Kidney epithelial cell (primary cell): ENCODE measurements at places on chromosomes 11 and 22. TPM values are rescaled to one million over a fixed set of nuclear protein-coding genes. Genes with fewer than 3 reads are reported as not detected.
A peak's percentile ranks its signal among the peaks of the same experiment; 100 is the strongest.

DNA sequence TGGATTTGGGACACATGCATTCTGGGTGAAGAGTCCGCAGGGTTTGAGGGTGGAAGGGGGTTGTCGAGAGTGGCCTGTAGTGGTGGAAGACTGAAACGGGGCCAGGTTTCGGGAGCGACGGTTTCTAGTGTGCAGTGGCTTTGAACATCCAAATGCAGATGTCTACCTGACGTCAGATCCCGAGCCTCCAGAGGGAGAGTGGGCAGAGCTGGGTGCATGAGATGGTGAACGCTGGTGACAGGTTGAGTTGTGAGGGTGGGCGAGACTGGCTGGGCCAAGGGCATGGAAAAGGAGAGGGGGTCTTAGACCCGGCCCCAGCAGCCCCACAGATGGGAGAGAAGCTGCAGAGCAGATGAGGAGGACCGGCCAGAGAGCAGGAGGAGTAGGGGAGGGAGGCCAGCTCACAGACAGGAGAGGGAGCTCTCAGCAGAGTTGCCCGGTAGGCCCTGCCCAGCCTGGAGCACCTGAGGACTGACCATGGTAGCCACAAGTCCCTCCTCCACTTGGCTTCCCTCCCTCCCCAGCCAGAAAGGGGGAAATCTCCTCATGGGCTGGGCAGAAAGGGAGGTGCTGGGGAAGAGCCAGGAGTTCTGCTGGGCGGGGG, 14.2 kb downstream of the KCNJ4 start:
- no peak for DNase-seq

- DNase-seq = no peak
Observed at GRCh38 chr11:88827018-88827676, 238.6 kb downstream of the GRM5 start.

- DNase-seq = no peak
Observed at GRCh38 chr11:123391646-123392348, 38.3 kb upstream of the GRAMD1B start.

SYCE3 gene
- 0.71 TPM in 1 of 2 replicates, not detected in the other for total RNA-seq

DNA sequence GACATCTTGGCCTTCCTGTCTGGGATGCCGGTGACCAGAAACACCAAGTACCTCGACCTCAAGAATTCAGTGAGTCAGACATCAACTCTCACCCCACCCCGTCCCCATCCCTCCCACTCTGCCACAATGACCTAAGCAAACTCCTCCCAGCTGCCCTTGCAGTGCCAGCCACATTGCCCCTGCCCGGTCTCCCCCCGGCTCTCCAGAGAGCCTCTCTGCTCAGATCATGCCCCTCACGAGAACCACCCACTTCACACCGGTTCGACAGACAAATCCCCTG, 23.6 kb upstream of the MYRF start:
- peak; percentile 79 for DNase-seq

PNPLA2 gene
- 27.5 and 46.0 TPM in 2 replicates for total RNA-seq

- no peak for DNase-seq
Observed at GRCh38 chr11:19259487-19260345, 19.0 kb upstream of the E2F8 start.

DNA sequence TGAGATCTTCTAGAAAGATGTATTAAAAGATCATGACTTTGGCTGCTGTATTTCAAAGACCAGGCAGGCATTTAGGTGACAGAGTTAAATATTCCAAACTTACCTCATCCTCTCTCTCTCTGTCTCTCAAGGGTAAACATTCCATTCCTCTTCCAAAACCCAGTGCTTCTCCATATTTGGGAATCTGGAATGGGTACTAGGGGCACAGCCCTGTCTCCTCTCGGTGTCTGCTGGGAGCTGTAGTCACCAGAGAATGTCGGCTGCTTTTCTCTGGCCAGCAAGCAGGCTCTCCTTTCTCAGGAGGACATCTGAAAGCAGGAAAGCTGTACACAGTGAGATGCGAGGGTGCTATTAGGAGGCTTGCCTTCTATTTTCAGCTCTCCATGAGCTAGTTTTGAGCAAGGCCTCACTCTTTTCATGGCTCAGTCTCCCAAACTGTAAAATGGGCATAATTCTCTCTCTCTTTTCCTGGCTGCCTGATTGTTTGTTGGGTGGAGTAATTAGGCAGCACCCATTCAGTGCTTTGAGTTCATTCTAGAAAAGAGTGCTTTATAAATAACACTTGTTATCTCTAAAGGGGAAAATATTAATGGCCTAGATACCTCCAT, 9.3 kb upstream of the PEX26 start:
- DNase-seq = no peak

DNA sequence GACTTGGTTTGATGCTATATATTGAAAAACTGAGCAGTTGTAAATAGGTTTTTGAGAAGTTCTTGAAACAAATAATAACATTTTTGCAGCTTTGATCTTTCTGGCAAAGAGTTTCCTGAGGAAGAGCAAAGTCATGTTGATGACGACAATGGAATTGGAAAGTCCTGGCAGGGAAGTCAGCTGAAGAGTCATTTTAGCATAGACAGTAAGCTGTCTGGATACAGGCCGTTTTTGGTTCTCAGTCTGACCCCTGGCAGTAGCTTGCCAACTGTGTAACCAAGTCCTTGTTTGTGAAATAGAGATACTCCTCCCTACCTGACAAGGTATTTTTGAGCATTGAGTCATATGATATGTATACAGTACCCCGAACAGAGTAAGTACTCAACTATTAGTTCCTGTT, 193.3 kb downstream of the C11orf91 start:
- no peak for DNase-seq

DNA sequence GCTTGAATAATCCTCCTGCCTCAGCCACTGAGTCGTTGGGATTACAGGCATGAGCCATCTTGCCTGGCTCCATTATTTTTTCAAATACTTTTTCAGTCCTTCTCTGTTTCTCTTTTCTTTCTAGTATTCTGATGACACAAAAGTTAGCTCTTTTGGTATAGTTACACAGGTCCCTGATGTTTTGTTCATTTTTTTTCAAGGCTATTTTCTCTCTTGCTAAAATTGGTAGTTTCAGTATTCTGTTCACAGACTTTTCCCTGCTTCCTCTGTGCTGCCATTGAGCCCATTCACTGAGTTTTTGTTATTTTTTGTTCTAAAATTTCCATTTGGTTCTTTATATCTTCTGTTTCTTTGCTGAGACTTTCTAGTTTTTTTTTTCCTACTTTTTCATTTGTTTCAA, 166.5 kb downstream of the UVRAG start:
- no peak for DNase-seq

DNA sequence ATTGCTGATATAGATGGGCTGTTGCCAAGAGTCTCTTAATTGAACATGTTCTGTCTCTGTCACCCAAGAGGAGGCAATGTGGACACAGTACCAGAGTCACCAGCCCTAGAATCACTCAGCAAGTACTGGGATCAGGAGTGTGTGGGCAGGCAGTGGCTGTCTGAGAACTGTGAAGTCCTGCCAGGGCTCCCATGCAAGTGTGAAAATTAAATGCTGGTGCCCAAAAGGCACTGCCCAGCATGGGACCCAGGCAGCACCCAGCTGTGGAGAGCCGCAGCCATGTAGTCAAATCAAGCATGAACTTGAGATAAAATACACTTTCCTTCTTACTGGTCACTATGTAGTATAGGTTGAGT, 19.9 kb downstream of the HIRA start:
- no peak for DNase-seq

DDTL gene
- total RNA-seq = 0.75 and 1.2 TPM in 2 replicates

MAP6 gene
- total RNA-seq = 3.3 and 5.7 TPM in 2 replicates

TMEM151A gene
- 0.08 TPM in 1 of 2 replicates, not detected in the other for total RNA-seq

DNA sequence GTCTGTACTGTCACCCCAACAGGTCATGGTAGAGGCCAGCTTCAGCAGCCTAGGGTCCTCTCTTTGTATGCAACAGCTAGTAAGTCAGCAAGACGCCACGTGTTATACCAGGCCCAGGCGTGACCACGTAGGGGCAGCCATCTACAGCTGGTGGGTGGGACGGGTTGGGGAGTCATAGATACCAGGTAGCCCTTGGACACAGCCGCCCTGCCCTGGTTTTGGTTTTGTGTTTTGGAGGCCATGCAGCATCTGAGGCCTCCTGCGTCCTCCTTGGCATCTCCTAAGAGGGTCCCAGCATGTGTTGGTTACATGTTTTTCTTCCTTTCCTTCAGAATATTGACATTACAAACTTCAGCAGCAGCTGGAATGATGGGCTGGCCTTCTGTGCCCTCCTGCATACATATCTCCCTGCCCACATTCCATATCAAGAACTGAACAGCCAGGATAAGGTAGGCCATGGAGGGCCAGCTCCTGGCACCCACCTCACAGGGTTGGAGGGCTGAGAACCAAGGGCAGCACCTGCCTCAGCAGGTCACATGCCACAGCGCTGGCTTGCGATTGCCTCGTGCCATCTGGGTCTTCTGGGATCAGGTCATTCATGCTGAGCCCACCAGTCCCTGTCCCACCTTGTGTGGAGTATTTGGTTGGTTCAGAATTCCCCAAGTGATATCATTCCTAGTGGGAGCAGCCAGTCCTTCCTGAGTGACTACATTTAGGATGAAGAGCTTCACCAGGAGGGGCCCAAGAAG, 16.0 kb upstream of the ADORA2A start:
- DNase-seq = no peak

- DNase-seq = no peak
Observed at GRCh38 chr11:44286268-44286880, 23.6 kb downstream of the ALX4 start.

STX3 gene
- total RNA-seq = 64.0 and 73.5 TPM in 2 replicates

GRCh38 chr11:67409261-67409666, 5.4 kb downstream of the TBC1D10C start:
- DNase-seq = no peak

DNA sequence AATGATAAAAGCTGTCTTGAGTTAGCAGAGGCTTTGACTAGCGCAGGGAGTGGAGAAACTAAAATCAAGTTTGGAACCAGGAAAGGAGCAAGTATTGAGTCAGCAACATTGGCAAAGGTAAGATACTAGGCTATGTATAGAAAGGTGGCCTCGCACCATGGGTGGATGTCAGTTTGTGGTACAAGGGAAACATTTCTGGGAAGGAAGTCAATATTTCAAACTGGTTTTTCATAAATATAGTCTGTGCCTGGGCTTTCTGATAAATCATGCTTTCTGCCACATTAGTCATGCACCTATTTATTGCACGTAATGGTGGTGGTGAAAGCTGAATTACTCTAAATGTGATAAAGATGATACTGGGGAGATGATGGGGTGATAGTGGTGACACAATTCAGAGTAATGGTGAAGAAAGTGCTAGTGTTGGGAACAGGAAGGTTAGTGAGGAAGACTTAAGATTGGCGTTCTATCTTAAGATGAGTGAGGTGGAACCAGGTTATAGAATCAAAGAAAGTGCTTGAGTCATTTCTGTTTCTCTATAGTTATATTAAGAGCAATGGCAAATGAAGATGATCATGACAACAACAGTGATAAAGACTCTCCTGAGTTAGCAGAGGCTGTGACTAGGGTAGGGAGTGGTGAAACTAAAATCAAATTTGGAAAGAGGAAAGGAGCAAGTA, 729.0 kb downstream of the FAM181B start:
- no peak for DNase-seq

HBB gene
- total RNA-seq = not detected in 2 replicates

- no peak for DNase-seq
Observed at GRCh38 chr22:23380230-23380573, 199.9 kb downstream of the IGLL1 start.

GRCh38 chr11:96413408-96413807, 23.6 kb downstream of the JRKL start:
- DNase-seq = no peak

TP53AIP1 gene
- not detected in 2 replicates for total RNA-seq

GRCh38 chr11:2816523-2816922, 69.1 kb downstream of the CDKN1C start:
- no peak for DNase-seq

JAML gene
- total RNA-seq = 2.5 TPM in 1 of 2 replicates, not detected in the other

GRCh38 chr11:49208006-49208721, at the start of gene FOLH1:
TSS of gene FOLH1 (minus strand) at chr11:49208602. CDS start at chr11:49208409, 193 bp downstream.
- peak; percentile 2 for DNase-seq

IGSF22 gene
- total RNA-seq = 0.04 TPM in 1 of 2 replicates, not detected in the other

DNA sequence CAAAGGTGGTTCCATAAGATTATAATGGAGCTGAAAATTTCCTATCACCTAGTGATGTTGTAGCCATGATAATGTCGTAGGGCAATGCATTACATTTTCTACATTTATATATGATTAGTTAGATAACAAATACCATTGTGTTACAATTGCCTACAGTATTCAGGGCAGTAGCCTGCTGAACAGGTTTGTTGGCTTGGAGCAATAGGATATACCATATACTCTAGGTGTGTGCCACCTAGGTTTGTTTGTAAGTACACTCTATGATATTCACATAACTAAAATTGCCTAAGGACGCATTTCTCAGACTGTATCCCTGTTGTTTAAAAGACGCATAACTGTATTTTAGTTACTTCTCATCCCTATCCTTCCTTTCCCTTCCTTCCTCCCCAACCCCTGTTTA, 13.6 kb downstream of the PLEKHB1 start:
- DNase-seq = no peak

DNA sequence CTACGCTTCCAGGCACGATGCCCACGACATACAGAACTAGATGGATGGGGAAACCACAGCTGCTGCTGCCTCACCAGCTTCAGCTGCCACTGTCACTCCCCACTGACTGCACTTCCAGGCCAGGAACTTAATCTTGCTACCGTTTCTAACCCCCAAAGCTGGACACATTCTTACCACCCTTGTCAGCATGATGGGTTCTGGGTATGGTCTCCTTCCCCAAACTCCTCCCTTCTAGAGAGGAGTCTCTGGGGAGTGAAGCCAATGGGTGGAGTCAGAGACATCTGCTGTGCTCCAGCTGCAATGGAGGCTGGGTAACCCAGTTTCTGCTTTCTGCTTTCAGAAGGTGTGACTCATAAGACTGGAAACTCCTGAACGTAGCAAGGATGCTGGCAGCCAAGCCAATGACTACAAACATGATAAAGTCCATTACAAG, 87.0 kb upstream of the THY1 start:
- peak; percentile 39 for DNase-seq

- DNase-seq = no peak
Observed at GRCh38 chr11:122938557-122938956, 43.1 kb downstream of the BSX start.

- DNase-seq = peak; percentile 86
Observed at GRCh38 chr22:39316440-39317083, 2.9 kb downstream of the RPL3 start.

DNA sequence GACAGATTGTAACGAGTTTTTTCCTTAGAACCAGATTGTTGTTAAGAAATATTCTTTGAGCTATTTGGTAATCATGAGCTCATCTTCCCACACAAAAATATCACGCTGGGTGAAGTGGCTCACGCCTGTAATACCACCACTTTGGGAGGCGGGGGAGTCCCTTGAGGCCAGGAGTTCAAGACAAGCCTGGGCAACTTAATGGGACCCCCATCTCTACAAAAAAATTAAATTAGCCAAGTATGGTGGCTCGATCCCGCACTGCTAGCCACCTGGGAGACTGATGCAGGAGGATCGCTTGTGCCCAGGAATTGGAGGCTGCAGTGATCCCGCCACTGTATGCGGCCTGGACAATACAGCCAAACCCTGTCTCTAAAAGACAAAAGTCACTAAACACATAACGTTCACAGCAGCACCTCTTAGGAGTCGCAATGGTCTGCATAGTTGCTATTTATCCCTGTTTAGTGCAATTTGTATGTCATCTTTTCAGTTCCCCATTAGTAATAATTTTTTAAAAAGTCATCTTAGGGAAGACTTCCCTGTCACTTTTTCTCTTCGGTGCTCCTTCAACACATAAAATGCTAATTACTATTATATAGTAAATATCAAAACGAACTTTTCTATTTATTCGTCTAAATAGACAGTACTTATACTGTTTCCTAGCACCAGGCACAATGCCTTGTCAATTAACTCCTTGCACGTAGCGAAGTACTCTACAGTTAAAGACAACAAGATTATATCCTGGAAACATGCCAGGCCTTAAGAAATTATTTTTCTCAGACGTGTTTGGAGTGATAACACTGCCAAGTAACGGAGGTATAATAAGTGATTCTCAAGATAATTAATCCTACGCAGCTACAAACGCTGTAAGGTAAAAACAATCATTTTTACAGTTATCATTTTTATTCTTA, 1.1 kb downstream of the ST13 start:
- DNase-seq = no peak

SF3B2 gene
- total RNA-seq = 181 and 211 TPM in 2 replicates

CECR2 gene
- 6.2 and 7.4 TPM in 2 replicates for total RNA-seq
